ENCODE measurements at places on chromosomes 3 and 15. TPM values are rescaled to one million over a fixed set of nuclear protein-coding genes. Genes with fewer than 3 reads are reported as not detected.

Gene CDHR4
- total RNA-seq: 1.2 TPM

Gene CKMT1B
- 0.54 TPM for total RNA-seq

Gene SLC2A2
- total RNA-seq: 0.11 TPM

Gene RBP2
- not detected for total RNA-seq

Gene FAM107A
- total RNA-seq: not detected

Gene ZIC1
- not detected for total RNA-seq

Gene ZNF35
- 15.1 TPM for total RNA-seq

Gene CTXND1
- not detected for total RNA-seq

Gene CAPN3
- total RNA-seq: 5.1 TPM

Gene PSMD2
- 513 TPM for total RNA-seq

Gene LOXL1
- total RNA-seq: 11.4 TPM

Gene MESP2
- 0.39 TPM for total RNA-seq

Gene EFL1
- 17.6 TPM for total RNA-seq

Gene GOLGA6A
- 0.54 TPM for total RNA-seq

Gene CTXN2
- not detected for total RNA-seq

Gene PDZRN3
- 12.8 TPM for total RNA-seq

Gene THAP10
- total RNA-seq: 1.5 TPM

Gene MORF4L1
- total RNA-seq: 681 TPM
